ENCODE measurements at places on chromosomes 11 and 22. TPM values are rescaled to one million over a fixed set of nuclear protein-coding genes. Genes with fewer than 3 reads are reported as not detected.

DNA sequence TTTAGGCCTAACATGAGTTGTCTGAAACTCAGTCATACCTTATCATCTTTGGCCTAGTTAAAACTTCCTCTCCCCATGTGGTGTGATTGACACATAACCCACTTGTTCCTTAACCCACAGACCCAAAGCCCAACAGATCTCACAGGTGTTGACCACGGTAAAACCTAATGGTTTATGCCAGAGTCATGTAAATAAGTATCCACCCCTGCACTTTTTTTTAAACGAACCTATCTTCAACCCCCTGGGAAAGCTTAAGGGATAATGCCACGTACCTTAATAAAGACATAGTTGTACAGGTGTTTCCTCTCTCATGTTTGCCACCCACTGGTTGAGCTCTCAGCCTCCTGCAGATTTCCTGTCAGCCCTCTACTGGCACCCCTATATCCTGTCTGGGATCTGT lies 709.3 kb upstream of the CCDC179 start:
- DNase-seq: no peak

DNA sequence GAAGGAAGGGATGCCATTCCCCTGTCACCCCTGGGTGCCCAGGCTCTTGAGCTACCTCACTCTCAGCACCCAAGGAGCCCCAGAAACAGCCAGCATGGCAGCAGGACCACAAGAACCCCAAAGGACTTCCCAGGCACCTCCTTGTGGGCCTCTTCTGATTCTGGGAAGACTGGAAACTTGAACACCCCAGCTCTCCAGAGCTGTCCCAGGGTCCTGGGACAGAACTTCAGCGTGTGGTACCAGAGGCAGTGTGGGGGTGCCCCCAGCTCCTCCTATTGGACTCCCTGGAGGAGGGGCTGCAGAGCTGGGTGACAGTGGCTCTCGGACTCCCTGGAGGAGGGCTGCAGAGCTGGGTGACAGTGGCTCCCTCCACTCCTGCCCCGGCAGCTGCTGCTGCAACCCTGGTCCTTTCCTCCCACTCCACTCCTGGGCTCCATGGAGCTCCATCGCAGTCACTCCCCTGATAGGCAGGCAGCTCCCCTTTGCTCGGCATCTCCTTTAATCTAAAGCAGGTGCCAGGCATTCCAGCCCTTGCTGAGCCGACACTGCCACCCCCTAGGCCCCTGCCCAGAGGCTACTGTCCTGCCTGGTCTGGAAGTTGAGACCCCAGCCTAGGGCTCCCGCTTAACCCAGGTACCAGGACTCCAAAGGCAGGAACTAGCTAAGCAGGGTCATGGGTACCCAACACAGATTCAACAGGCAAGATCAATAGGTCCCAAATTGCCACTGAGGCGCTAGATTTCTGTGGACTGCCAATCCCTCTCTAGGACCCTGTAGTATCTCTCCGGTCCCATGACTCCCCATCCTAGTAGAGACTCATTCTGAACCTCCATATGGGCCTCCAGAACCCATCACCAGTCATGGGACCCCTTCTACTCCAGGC lies 2.7 kb downstream of the BCL9L start:
- DNase-seq: no peak

DNA sequence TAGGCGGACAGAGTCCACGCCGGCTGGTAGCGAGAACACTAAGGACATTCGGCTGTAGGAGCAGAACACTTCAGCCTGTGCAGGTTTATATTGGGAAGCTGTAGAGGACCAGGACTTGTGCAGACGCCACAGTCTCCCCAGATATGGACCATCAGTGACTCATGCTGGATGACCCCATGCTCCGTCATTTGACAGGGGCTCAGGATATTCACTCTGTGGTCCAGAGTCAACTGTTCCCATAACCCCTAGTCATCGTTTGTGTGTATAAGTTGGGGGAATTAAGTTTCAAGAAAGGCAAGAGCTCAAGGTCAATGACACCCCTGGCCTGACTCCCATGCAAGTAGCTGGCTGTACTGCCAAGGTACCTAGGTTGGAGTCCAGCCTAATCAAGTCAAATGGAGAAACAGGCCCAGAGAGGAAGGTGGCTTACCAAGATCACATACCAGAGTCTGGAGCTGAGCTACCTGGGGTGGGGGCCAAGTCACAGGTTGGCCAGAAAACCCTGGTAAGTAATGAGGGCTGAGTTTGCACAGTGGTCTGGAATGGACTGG lies 17.2 kb downstream of the P2RY2 start:
- peak; percentile 16 for DNase-seq

DNA sequence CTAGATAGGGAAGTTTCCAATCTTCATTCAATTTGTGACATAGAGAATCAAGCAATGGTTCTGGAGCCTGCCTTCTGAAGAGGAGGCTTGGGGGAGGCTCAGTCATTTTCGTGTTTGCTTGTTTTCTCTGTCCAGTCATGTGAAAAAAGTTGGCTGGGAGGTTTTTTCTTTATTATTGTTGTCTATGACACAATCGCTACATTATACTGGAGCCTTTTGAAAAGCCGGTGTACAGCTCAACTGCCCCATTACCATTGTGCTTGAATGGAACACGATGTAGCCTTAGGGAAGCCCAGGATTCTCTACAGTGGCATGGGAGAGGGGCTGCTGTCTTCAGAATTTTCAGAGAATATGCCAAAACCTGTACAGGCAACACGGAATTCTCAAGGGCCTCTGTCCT lies 57.9 kb upstream of the NCAM1 start:
- no peak for DNase-seq

DNA sequence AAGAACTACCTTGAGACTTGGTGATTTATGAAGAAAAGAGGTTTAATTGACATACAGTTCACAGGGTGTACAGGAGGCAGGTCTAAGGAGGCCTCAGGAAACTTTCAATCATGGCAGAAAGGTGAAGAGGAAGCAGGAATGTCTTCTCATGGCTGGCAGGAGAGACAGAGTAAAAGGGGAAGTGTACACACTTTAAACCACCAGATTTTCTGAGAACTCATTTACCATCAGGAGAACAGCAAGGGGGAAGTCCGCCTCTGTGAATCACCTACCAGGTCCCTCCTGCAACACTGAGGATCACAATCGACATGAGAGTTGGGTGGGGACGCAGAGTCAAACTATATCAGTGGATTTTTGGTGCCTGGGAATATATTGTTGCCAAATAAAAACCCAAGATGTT lies 40.3 kb upstream of the OR5D13 start:
- DNase-seq: no peak

GRCh38 chr11:15539645-15540044 lies 424.9 kb downstream of the INSC start:
- DNase-seq: no peak

DNA sequence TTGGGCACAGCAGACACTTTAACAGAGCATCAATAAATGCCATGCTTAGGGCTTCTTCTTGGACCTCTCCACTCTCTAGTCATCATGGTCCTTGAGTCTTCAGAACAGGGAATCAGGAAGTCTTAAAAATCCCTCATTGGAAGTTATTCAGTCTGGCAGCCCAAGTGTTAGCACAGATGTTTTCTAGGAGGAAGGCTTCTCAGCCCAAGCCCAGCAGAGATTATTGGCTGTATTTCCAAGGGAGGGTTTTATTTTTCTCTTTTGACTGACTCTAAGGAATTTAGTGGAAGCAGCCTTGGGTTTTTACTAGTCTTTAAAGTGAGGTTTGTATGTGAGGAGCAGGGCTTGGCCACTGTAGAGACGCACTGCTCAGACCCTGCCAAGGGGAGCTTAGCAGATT lies 41.9 kb downstream of the CEP164 start:
- no peak for DNase-seq

DNA sequence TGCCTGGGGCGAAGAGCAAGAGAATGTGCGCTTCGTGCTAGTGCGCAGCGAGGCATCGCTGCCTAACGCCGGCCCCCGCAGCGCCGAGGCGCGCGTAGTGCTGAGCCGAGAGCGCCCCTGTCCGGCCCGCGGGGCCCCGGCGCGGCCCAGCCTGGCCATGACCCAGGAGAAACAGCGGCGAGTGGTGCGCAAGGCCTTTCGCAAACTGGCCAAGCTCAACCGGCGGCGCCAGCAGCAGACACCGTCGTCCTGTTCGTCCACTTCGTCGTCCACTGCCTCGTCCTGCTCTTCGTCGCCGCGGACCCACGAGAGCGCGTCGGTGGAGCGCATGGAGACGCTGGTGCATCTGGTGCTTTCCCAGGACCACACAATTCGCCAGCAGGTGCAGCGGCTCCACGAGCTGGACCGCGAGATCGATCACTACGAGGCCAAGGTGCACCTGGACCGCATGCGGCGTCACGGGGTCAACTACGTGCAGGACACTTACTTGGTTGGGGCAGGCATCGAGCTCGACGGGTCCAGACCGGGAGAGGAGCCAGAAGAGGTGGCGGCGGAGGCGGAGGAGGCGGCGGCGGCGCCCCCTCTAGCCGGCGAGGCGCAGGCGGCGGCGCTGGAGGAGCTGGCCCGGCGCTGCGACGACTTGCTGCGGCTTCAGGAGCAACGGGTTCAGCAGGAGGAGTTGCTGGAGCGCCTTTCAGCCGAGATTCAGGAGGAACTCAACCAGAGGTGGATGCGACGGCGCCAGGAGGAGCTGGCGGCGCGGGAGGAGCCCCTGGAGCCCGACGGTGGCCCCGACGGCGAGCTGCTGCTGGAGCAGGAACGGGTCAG lies 1.0 kb downstream of the RASSF10 start:
- DNase-seq: peak; percentile 74

GRCh38 chr22:21652547-21653545 lies 10.7 kb downstream of the SDF2L1 start:
- no peak for DNase-seq

GRCh38 chr22:29797351-29797750 lies 30.2 kb downstream of the UQCR10 start:
- DNase-seq: no peak

DNA sequence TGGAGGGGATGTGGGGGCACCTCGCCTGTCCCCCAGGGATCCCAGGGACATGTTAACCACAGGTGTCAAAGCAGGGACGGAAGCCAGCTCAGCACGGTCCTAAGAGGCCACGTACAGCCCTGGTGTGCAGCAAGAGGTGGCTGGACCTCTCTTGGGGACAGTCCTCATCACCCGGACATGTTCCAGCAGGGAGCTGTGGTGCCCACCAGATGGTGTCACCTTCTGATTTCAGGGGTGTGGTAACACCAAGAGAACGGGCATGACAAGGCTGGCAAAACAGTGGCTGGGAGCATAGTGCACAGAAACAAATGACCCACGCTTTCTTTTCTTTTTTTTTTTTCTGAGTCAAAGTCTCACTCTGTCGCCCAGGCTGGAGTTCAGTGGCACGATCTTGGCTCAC lies 25.6 kb upstream of the COMT start:
- DNase-seq: no peak

GRCh38 chr11:86632499-86633269 lies 39.7 kb downstream of the ME3 start:
- DNase-seq: peak; percentile 85

DNA sequence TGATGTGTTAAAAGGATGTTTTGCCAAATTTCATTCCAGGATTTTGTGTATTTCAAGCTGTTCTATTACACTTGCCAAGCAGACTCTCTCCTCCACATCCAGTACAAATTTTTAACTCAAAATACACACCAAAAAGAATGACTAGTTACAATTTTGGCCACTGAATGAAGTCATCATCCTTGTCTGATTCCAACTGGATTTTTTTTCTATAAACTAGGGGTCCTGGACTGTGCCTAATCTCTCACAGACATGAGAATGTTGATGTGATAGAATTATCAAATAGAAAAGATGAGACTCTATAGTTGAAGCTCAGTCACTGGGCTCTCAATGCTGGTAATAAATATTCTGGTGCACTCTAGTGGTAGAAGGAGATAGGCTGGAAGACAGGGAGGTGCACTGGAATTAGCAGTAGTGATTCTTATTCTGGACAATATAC lies 85.8 kb downstream of the FANCF start:
- no peak for DNase-seq

DNA sequence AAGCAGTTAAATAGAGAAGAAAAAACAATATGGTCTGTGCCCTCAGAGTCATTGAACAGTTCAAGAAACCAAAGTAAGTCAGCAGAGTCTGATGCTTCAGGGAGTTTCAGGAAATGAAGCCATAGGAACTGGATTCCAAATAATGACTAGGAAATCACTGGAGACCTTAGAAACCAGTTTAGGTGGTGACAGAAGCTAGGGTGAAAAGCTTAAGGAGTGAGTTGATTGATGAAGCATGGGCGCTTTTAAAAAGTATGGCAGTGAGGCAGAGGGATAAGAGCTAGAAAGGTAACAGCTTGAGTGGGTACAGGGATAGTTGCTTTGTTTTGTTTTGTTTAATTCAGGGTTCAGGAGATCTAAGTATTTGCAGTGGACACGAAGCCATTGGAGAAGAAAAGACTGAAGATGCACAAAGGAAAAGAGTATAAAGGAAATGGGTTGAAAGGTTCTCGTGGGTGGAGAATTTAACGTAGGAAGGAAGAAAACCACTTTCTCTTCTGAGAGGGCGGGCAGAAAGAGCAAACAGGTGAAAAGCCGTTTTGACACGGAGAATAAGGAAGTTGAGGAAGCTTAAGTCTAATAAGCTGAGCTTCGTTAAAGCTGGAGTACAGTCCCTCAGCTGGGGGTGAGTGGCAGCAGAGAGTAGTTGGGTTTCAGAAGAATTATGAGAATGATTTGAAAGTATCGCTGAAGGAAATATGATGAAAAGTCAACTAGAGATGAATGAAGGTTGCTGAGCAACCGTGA lies 14.8 kb downstream of the SGSM3 start:
- no peak for DNase-seq

- DNase-seq: peak; percentile 83
Measured at GRCh38 chr22:46085828-46086576, 64.3 kb upstream of the PPARA start.

- DNase-seq: no peak
Measured at GRCh38 chr11:120227228-120227852, 12.6 kb upstream of the POU2F3 start.

GRCh38 chr11:33110083-33110482 lies 51.2 kb downstream of the CSTF3 start:
- DNase-seq: no peak

GRCh38 chr11:133515107-133515506 lies 17.2 kb downstream of the OPCML start:
- no peak for DNase-seq

The CEP57 gene
- polyA plus RNA-seq: 21.7 TPM

The ARFGAP2 gene
- 38.4 TPM for polyA plus RNA-seq

The SLC25A18 gene
- not detected for polyA plus RNA-seq

The CD3E gene
- polyA plus RNA-seq: 2.5 TPM

Data from aorta (tissue), 5 donors.